Heart right ventricle (tissue), 16 donors: ENCODE measurements at places on chromosomes 5 and 9.

DNA sequence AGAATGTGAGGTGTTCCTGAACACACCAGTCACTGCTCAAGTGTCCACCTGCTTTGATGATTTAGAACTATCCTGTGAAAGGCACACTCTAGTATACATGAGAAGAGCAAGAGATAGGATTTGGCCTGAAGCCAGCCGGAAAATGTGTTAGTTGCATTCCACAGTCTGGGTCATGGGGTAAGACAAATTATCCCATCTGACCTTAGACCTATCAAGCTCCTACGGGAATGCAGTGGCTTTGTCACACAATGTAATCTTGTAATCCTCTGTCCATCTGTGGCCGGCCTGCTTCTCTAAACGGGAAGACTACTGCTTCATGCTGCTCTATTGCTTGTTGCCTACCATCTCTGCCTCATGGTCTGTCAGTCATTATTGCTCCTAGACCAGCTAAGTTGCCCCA, 92.4 kb upstream of the PRRC1 start:
- no peak for DNase-seq

DNA sequence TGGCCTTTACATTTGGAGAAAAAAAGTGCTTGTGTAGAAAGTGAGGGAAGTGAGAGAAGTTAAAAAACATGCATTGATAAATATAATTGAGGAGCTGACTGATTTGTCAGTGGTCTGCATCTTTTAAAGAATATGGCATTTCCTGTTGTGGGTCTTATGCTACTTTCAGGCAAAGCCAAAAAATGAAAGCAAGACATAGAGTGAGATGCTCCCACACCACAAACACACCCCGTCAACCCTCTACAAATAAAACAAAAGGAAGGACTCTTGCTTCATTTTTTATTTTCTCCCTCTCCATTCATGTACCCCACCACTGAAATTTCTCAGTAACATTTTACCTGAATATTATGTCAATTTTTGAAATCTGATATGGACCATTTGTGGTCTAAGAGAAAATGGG, 22.1 kb upstream of the PLCXD3 start:
- no peak for DNase-seq

- DNase-seq = no peak
Measured at GRCh38 chr9:90441814-90442213, 200.8 kb downstream of the DIRAS2 start.

DNA sequence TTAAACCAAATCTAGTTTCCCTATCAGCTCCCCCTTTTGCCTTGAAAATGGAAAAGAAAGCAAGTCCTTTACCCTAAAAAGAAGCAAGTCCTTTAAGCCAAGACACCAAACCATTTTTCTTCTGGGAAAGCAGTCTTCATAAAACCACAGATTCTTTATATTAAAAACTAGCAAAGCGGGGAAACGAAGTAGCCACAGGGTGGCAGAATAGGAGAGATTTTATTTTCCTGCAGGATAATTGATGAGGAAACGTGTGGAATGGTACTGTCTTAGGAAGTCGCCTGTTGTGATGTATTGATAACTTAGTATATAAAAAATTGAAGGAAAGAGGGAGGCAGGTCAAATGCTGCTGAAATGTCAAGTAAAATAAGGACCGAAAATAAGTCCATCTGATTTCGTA, 41.1 kb downstream of the ZNF883 start:
- DNase-seq = no peak

- no peak for DNase-seq
Measured at GRCh38 chr5:149079883-149080282, 17.0 kb upstream of the SH3TC2 start.

DNA sequence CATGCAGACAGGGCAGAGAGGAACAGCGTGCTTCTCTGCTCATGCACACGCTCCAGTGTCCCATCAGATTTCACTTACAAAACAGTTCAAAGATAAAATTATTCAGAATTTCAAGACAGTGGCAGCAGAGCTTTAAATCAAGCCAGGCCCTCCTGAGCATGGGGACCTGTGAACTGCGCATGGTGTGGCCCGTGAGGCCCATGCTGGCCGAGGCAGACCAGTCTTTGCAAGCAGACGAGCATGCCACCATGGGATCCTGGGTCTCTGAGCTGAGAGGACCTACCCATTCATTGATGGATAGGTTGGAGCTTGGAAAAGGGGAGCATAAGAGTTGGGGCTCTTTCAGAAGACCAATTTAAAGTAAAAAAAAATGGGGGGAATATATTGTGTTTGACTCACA, 35.0 kb upstream of the SAP30L start:
- DNase-seq = no peak

DNA sequence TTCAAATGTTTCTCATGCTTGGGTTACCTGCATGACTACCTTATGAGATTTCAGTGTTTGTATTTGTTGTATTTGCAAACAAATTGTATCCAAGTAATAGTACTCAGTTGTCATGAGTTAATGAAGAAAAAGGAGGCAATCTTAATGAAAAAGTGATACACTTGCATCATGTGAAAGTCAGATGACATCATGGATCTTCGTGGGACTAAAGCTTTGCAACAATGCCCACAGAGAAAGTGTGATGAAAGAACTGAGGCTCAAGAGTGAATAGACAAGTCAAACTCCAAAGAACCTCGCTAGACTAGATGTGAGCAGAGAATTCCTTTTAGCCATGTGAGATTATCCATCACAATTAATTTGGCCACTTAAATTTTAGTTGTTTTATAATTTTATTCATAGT, 75.4 kb upstream of the ADRB2 start:
- no peak for DNase-seq

GRCh38 chr9:70042461-70043215, 1.0 kb upstream of the MAMDC2 start:
- no peak for DNase-seq

DNA sequence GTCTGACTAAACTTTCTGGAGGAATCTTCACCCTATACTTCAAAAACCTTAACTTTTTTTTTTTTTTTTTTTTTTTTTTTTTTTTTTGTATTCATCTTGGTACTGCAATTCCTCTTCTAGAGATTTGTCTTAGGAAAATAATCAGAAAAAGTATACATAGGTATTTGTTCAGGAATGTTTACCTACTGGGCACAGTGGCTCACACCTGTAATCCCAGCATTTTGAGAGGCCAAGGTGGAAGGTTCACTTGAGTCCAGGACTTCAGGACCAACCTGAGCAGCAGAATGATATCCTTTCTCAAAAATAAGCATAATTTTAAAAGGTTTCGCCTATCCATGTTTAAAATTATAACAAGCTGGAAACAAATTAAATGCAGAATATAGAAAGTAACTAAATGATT, 33.3 kb upstream of the NREP start:
- DNase-seq = no peak

GRCh38 chr5:88827997-88828396, 55.0 kb downstream of the MEF2C start:
- DNase-seq = no peak

DNA sequence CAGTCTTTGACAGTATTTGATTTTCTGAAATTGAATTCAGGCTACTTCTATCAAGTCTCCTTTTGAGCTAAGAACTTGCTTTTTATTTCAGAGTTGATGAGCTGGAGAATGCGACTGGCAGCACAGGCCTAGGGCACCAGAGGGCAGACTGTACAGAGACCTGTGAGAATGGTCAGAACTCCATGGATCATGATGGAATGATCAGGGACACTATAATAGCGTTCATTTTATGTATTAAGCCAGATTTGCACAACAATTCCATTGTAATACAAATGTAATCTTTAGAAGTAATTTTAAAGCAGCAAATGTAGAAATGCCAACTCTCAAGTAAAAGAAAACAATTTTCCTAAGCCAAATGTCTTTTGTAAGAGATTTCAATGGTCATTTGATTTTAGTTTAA, 902.4 kb downstream of the NR2F1-AS1 start:
- DNase-seq = no peak

- DNase-seq = no peak
Measured at GRCh38 chr9:86178503-86178902, 79.1 kb upstream of the GOLM1 start.

DNA sequence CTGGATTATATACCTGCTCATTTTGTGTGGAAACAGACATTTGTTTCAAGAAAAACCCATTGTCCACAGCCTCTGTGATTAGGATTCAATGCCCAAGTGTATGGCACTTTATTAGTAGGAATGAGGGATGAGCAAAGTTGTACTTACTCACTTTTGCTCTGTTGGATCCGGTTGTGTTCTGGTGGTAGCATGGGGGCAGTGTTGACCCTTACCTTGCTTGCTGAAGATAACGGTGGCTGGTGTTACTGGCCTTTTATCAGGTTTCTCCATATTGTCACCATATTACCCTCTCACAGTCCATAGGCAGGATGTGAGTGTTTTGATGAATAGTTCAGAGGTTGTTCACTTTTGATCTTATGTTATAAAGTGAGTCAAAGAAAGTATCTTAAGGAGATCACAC, 42.7 kb upstream of the NUDT12 start:
- DNase-seq = no peak

DNA sequence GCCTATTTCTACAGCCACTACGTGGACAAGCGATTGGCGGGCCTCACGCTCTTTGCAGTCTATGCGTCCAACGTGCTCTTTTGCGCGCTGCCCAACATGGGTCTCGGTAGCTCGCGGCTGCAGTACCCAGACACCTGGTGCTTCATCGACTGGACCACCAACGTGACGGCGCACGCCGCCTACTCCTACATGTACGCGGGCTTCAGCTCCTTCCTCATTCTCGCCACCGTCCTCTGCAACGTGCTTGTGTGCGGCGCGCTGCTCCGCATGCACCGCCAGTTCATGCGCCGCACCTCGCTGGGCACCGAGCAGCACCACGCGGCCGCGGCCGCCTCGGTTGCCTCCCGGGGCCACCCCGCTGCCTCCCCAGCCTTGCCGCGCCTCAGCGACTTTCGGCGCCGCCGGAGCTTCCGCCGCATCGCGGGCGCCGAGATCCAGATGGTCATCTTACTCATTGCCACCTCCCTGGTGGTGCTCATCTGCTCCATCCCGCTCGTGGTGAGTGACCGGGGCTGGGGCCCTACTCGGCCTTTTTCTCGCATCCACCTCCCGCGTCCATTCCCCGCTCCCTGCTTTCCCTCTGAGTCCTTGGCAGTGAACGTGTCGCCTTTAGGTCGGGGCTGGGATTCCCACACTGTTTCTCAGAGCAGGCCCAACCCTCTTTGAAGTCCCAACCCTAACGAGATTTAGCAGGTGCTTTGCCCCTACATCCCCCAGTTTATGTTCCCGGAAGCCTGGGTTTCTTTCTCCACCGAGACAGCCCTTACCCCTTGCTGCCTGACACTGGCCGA, 1.8 kb downstream of the PTGER4 start:
- no peak for DNase-seq

DNA sequence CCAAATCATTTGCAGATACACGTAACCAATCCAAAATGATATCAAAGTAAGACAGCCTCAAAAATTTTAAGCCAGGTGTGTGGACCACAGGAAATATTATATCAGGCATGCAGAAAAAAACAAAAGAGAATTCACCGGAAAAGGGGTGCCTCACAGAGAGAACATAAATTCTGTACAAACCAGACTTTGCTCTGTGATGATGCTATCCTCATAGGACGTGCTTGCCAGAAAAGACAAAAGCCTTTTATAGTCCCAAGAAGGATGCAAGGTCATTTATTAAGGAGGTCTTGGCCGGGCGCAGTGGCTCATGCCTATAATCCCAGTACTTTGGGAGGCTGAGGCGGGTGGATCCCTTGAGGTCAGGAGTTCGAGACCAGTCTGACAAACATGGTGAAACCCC, 16.8 kb upstream of the ATP6V1G1 start:
- DNase-seq = no peak

DNA sequence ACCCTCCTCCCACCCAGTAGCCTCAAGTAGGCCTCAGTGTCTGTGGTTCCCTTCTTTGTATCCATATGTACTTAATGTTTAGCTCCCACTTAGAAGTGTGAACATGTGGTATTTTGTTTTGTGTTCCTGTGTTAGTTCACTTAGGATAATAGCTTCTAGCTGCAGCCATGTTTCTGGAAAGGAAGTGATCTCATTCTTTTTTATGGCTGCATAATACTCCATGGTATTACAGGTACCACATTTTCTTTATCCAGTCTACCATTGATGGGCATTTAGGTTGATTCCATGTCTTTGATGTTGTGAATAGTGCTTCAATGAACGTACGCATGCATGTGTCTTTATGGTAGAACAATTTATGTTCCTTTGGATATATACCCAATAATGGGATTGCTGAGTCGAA, 74.8 kb downstream of the SLC12A2 start:
- no peak for DNase-seq

DNA sequence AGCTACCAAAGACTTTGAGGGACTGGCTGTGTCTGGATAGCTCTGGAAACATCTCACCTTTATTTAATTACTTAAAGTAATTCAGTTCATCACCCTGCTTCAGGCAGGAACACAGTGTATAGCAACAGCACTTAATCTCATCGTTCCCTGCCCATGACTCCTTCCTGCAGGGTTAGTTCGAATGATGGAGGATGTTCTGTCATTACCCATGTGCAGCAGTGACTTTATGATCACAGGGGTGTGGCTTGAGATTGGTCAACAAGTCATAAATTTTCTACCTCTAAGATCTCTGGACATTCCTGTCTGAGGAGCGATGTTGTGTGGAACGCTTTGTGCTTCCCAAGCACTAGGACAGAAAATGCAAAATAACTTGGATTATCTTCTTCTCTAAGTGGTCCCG, 37.1 kb upstream of the PRUNE2 start:
- DNase-seq = no peak

DNA sequence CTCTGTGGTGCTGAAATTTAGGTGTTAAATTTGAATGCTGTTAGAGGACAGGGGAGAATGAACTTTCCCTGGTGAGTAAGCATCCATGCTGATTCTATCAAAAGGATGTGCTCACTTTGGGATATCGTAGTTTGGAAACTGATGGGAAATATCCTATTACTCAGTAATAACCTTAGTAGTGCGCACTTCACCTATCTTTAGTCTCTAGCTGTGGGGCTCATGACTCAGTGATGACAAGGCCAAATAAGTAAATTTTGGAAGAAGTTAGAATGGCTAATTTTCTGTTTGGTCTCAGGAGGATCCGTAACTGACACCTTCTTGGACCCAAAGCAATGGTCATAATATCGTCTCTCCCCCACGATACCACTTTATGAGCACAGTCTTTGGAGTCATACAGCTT, 448.4 kb downstream of the PSAT1 start:
- DNase-seq = no peak

DNA sequence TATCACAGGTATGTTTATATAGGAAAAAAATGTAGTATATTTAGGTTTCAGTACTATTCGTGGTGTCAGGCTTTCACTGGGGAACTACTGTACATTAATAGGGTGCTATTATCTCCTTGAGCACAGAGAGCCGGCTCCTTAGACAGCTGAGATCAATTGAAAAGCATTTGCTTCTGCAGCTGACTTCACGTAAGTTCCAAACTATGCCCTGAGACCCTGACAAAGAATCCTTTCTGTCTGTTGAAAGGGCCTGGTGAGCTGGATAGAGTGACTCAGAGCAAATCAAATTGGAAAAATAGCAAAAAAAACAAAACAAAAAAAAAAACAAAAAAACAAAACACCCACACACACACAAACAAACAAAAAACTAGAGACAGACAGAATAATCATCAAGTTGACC, 652.0 kb downstream of the MTRR start:
- no peak for DNase-seq

DNA sequence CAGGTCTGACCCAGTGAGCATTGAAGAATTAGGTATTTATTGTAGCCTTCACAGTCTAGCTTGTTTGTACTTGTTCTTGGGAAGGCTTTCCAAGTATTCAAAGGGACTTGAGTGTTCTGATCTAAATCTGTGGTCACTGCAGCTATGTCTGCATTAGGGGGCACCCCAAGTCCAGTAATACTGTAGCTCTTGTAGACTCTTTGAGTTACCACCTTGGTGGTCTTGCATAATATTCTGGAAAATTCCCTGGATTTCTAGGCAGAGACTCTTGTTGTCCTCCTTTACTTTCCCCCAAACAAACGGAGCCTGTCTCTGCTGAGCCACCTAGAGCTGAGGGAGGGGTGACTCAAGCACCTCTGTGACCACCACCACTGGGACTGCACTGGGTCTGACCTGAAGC, 149.5 kb upstream of the DHFR start:
- no peak for DNase-seq
